Colonic mucosa (tissue), 4 donors: ENCODE measurements at places on chromosomes 3 and 15.

GRCh38 chr3:52494445-52494844 lies 693 bp upstream of the STAB1 start:
- DNase-seq: no peak

DNA sequence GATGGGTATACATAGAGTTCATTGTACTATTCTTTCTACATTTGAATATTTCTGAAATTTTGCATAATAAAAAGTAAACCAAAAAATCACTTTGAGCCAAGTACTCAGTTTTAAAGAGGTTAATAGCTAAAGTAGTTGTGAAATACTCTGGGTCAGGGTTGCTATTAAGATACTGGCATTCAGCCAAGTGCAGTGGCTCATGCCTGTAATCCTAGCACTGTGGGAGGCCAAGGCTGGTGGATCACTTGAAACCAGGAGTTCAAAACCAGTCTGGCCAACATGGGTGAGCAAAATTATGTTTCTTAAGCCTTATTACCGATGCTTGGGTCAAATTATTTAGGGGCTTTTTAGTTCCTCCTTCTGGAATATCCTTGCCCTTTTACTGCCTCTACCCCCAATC lies 122.0 kb upstream of the MELTF start:
- no peak for DNase-seq

GRCh38 chr15:54722342-54722986 lies 474.3 kb downstream of the RSL24D1 start:
- no peak for DNase-seq

DNA sequence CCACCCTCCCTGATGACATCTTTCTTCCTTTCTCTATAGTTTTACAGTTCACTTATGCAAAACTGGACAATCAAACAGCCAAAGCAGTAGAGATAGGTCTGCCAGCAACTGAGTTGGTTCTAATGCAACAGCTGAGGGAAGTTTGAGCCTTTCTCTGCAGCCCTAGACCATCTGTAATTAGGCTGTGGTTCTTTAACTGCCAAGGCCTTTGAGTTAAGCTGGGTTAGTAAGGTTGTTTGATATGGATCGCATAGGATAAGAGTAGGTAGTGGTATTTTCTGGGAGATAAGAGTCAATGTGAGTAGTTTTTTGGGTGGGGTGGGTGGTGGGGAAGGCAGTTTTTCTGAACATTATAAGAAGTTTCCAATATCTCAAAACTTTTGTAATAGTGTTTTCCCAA lies 3.0 kb downstream of the RPL39L start:
- no peak for DNase-seq

GRCh38 chr3:136653628-136654027 lies 98.5 kb downstream of the STAG1 start:
- DNase-seq: no peak
